HuH-7.5 (cell line): ENCODE measurements at places on chromosomes 16 and 17.

DNA sequence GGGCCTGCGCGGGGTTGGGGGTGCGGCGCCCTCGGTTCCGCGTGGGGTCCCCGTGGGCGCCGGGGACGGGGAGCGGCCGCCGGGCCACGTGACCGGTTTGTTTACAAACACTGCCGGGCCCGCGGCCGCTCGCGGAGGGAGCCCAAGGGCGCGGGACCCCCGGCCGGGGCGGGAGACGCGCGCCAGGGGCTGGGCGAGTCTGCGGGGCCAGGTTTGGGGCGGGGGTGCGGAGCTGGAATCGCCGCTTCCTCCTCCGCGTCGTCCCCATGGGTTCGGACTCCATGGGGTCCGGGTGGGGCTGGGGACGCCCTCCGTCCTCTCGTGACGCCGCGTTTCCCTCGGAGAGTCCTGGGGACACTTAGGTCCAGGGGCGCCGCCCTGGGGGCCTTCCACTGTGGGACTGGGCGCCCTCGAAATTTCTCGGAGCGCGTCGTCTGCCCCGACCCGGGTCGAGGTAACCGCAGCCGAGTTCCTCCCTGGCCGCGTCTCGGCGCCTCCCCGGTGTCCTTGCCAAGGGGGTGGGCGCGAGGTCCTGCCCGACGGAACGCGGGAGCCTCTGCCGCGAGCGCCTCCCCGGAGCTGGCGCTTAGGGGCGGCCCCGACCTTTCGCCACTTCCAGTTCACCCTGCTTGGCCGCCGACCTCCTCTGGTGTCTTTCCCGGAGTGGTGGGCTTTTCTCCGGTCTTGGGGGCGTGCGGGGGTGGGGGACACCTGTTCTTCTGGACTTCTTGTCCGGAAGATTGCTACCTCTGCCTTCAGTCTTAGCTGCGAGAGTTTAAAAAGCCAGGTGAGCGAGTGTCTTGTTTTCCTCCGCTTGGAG, 684 bp downstream of the YPEL2 start:
- peak; percentile 37 for DNase-seq

- no peak for DNase-seq
Observed at GRCh38 chr17:79171188-79171587, 96.6 kb downstream of the ENGASE start.

- DNase-seq, result no peak
Observed at GRCh38 chr17:40561871-40562611, 3.2 kb downstream of the CCR7 start.

DNA sequence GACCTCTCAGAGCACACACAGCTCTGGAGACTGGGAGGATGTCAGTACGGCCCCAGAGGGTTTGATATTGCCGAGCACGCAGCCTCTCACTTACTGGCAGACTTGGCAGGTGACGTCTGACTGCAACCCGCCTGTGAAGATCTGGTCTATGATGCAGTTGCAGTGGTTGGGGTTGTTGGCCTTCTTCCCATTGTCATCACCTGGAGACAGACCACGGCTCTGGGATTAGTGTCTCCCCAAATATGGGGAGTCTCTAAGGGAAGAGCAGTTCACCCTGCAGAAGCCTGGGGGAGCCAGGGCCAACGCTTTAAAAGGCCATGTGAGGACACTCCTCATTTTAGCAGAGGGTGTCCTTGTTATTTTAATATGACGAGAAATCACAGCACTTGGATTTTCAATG, 30.1 kb downstream of the USP22 start:
- DNase-seq, result no peak

- DNase-seq, result no peak
Observed at GRCh38 chr16:79659344-79659743, 58.8 kb upstream of the MAF start.

DNA sequence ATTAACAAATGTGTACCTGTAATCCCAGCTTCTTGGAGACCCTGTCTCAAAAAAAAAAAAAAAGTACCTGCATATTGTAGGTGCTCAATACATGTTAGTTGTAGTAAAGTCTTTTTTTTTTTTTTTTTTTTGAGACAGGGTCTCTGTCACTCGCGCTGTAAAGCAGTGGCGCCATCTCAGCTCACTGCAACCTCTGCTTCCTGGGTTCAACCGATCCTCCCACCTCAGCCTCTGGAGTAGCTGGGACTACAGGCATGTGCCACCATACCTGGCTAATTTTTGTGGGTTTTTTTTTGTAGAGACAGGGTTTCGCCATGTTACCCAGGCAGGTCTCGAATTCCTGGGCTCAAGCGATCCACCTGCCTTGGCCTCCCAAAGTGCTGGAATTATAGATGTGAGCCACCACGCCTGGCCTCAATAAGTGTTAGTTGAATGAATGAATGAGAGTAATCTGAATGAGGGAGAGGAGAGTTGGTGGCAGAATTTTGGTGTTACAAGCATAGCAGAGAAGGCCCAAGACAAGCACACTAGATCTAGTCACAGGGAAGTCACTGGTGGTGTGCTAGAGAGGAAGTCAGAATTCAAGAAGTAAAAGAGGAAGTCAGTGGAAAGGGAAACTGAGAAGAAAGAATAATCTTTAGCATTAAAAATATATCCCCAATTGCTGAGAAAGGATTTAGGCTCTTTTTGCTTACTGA, 9.4 kb upstream of the MYL4 start:
- DNase-seq, result no peak

DNA sequence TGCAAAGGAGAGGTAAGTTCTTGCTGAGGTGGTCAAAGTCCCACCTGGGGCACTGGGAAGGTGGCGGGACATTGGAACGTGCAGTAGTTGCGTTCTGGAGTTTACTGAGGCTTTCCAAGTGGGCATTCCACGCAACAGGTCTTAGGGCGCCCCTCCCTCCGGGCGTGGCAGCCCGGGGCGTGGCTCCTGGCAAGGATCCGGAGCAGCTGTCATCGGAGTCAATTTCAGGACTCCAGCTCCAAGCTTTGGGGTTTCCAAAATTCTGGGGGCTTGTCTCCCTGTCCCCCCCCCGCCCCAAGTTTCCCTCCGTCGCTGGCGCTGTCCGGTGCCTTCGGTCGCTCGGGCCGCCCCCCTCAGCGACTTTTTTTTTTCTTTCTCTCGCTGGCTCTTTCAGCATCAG, 43.1 kb upstream of the AMZ2 start:
- peak; percentile 38 for DNase-seq
